Hair follicle dermal papilla cell (primary cell): ENCODE measurements at places on chromosomes 4 and X. TPM values are rescaled to one million over a fixed set of nuclear protein-coding genes. Genes with fewer than 3 reads are reported as not detected.

The PCDH7 gene
- 18.7 and 37.8 TPM in 2 replicates for total RNA-seq

The ARX gene
- not detected in 2 replicates for total RNA-seq

The MGST2 gene
- 3.2 and 5.5 TPM in 2 replicates for total RNA-seq

The RHOXF2B gene
- total RNA-seq: not detected in 2 replicates

The SSX3 gene
- total RNA-seq: not detected in 2 replicates

The FGFR3 gene
- 0.12 and 0.32 TPM in 2 replicates for total RNA-seq

The ANXA3 gene
- total RNA-seq: 1.8 and 4.7 TPM in 2 replicates

The ARHGEF9 gene
- total RNA-seq: 19.3 and 20.5 TPM in 2 replicates

The ARAP2 gene
- total RNA-seq: 6.7 and 7.0 TPM in 2 replicates

The GPC3 gene
- not detected in 2 replicates for total RNA-seq

The S100P gene
- total RNA-seq: not detected in 2 replicates

The SLC30A9 gene
- 53.7 and 56.8 TPM in 2 replicates for total RNA-seq

The DACH2 gene
- total RNA-seq: not detected in 2 replicates

The FAM149A gene
- 1.8 and 4.1 TPM in 2 replicates for total RNA-seq

The COX7B2 gene
- total RNA-seq: not detected in 2 replicates

The ERCC6L gene
- 0.24 and 0.32 TPM in 2 replicates for total RNA-seq

The FBXW7 gene
- 72.2 and 73.6 TPM in 2 replicates for total RNA-seq

The CDS1 gene
- total RNA-seq: under 0.01 TPM in 2 replicates

The RAB9A gene
- 38.0 and 40.9 TPM in 2 replicates for total RNA-seq

The LRRC66 gene
- 0.36 and 0.49 TPM in 2 replicates for total RNA-seq

The CORIN gene
- 1.1 and 6.8 TPM in 2 replicates for total RNA-seq

The TKTL2 gene
- not detected in 2 replicates for total RNA-seq

The MTNR1A gene
- total RNA-seq: 0.32 TPM in 1 of 2 replicates, not detected in the other

The NDST3 gene
- total RNA-seq: 0.49 and 0.81 TPM in 2 replicates

The NXF2 gene
- total RNA-seq: not detected in 2 replicates

The SLC2A9 gene
- total RNA-seq: 1.2 and 1.6 TPM in 2 replicates

The UGT2B28 gene
- total RNA-seq: not detected in 2 replicates

The ZNF182 gene
- total RNA-seq: 2.1 and 2.8 TPM in 2 replicates

The UGT2B15 gene
- total RNA-seq: not detected in 2 replicates

The AWAT2 gene
- total RNA-seq: not detected in 2 replicates

The SCML2 gene
- 2.4 and 2.6 TPM in 2 replicates for total RNA-seq

The NLRP2B gene
- not detected in 2 replicates for total RNA-seq

The OPHN1 gene
- 10.1 and 12.4 TPM in 2 replicates for total RNA-seq

The PDE5A gene
- 9.0 and 13.1 TPM in 2 replicates for total RNA-seq

The MID2 gene
- total RNA-seq: 32.9 and 34.7 TPM in 2 replicates

The CPEB2 gene
- 16.2 and 18.0 TPM in 2 replicates for total RNA-seq

The NLGN3 gene
- 0.24 and 0.49 TPM in 2 replicates for total RNA-seq

The KDM6A gene
- 25.9 and 32.8 TPM in 2 replicates for total RNA-seq

The MTMR8 gene
- 0.97 and 1.2 TPM in 2 replicates for total RNA-seq

The RIBC1 gene
- 0.65 and 0.73 TPM in 2 replicates for total RNA-seq

The FAM47E gene
- 0.36 and 0.97 TPM in 2 replicates for total RNA-seq

The HMGB3 gene
- 6.8 and 7.5 TPM in 2 replicates for total RNA-seq

The HAND2 gene
- total RNA-seq: 0.49 and 0.65 TPM in 2 replicates

The NEXMIF gene
- under 0.01 TPM in 1 of 2 replicates, not detected in the other for total RNA-seq

The F8 gene
- total RNA-seq: 5.2 and 6.7 TPM in 2 replicates

The AMTN gene
- not detected in 2 replicates for total RNA-seq

The HMX1 gene
- 0.16 TPM in 1 of 2 replicates, not detected in the other for total RNA-seq

The TMEM271 gene
- not detected in 2 replicates for total RNA-seq

The WWC2 gene
- 40.4 and 40.6 TPM in 2 replicates for total RNA-seq

The NPY5R gene
- not detected in 2 replicates for total RNA-seq

The ARMCX1 gene
- 56.1 and 59.1 TPM in 2 replicates for total RNA-seq

The UCP1 gene
- total RNA-seq: not detected in 2 replicates

The UGT2A1 gene
- not detected in 2 replicates for total RNA-seq

The PTPN13 gene
- total RNA-seq: 133 and 200 TPM in 2 replicates

The PRDM5 gene
- 28.5 and 56.8 TPM in 2 replicates for total RNA-seq
